Stimulated activated CD4-positive, alpha-beta T cell treated with anti-CD3 and anti-CD28 coated beads, Interleukin-4, amount 100 ng/mL, for 48 hours (primary cell): ENCODE measurements at places on chromosomes 5 and 9.

- no peak for DNase-seq
Observed at GRCh38 chr5:149860801-149861322, 83.7 kb downstream of the PDE6A start.

GRCh38 chr9:26243726-26244125 lies 565.5 kb upstream of the TUSC1 start:
- no peak for DNase-seq

GRCh38 chr5:16642867-16643266 lies 26.1 kb upstream of the RETREG1 start:
- DNase-seq = no peak

- DNase-seq = no peak
Observed at GRCh38 chr5:168249923-168250322, 41.5 kb upstream of the WWC1 start.

DNA sequence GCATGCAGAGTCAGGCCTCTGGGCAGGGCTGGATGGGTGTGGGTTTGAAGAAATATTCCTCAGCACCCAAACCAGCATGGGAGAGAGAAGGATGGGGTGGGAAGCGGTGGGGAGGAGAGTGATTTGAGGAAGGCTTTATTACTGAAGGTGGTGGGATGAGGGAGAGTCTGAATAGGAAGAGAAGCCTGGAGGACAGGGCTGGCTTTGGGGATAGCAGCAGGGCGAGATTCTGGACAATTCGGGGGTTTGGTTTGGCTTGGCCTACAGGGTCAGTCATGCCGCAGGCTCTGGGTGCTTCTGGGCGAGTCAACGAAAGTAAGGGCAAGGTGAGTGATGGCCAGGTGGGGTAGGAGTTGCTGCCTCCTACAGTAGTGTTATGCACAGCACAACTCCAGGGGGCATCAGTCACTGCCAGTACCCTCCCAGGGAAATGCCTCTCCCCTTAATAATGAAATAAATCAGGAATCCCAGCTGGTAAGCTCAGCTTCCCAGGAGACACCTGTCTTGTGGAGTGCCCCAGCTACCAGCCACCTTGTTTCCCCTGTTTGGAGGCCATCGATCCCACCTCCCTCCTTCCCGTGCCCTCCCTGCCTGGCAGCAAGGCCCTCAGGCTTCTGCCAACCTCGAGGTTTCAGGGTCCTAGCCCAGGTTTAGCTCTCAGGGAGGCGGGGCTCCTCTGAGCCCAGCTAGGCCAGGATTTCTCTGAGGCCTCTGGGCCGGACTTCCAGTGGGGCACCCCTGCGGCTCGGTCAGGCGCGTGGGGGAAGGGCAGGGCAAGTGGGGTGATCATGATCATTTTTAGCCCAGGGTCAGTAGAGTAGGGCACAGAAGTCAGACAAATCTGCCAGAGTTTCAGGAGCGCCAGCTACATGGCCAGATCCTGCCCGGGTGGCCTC lies 741 bp upstream of the NKX2-5 start:
- no peak for DNase-seq

GRCh38 chr9:18746631-18747030 lies 272.7 kb downstream of the ADAMTSL1 start:
- no peak for DNase-seq

DNA sequence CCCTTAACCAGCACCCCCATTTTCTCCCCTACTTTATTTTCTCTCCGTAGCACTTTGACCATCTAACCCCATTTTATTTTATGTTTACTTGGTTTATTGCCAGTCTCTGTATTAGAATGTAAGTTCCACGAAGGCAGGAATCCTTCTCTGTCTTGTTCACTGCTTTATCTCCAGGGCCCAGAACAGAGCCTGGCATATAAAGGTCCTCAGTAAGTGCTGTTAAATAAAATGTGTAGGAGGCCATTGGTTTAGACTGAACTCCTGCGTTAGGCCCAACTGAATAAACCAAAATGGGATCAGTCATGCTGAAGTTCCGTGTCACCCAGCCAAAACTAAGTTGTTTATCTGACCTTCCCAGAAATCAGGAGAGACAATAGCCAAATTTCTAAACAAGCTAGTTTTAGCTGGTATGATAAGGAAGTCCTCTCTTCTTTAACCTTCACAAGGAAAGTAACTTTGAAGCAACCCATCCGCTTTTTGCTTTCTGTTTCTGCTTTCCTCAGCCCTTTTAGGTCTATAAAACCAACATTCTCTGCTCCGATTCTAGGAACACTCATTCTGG lies 29.0 kb upstream of the CCNJL start:
- DNase-seq = no peak

GRCh38 chr9:130024597-130024994 lies 18.4 kb downstream of the FNBP1 start:
- no peak for DNase-seq

- DNase-seq = no peak
Observed at GRCh38 chr5:157219491-157220271, 39.0 kb downstream of the ITK start.

DNA sequence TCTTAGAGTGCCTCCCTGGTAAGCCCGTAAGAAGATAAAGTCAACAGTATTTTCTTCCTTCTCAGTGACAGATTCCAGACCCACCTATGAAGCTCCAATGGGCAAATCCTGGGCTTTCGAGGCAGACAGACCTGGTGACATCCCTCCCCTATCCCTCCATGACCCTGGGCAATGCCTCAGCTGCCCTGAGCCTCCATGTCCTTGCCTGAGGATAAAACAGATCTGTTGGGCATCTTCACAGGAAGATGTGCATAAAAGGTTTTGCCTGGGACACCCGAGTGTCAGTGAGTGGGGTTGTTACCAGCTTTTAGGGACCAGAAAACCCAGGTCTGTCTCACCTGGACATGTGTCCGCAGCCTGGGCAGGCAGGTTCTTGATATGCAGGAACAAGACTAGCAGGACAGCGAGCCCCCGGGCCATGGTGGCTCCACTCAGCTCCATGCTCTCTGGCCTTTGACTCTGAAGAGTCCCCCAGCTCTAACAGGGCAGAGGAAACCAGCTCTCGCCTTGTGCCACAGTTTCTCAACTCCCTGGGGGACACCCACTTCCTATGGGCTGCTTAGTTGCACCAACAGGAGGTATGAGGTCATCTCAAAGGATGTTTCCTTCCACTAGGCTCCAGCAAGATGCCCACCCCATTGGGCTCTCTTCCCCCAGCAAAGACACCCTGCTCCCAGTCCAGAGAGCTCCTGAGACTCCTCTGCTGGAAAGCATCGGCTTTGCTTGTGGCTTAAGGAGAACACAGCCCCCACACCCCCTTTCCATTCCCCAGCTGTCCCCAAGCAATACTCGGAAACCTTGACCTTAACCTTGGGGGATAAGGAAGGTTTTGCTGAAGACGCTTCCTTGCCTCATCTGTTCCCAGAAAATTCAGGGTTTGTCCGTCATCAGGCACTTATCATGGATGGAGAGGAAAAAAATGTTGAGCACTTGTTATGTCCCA lies at the start of gene FCN1:
Gene FCN1 (minus strand): TSS at position 482 of the 943 bp plus-strand sequence. CDS start 41 bp downstream, at position 441.
- no peak for DNase-seq

DNA sequence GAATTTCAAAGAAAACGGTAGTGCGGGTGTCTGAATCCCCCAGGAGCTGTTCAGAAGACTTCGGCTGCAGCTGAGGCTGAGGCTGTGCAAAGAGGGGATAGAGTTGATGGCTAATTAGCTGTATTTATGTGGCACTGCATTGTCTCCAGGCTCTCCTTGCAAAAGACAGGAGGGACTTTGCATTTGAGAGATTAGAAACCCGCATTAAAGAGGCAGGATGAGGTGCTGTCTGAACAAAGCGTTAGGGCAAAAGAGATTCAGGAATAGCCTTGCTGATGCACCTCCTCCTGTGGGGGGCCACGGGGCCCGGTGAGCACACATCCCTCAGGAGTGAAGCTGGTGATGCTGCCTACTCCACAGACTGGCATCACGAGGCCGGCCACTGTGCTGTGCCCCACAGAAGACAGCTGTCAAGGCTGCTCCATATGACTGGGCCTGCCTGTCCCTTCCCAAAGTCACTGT lies 343.6 kb upstream of the DAP start:
- DNase-seq = no peak

GRCh38 chr9:3760031-3760430 lies 234.2 kb upstream of the RFX3 start:
- DNase-seq = no peak

- no peak for DNase-seq
Observed at GRCh38 chr5:10253390-10253789, 3.3 kb downstream of the CCT5 start.

DNA sequence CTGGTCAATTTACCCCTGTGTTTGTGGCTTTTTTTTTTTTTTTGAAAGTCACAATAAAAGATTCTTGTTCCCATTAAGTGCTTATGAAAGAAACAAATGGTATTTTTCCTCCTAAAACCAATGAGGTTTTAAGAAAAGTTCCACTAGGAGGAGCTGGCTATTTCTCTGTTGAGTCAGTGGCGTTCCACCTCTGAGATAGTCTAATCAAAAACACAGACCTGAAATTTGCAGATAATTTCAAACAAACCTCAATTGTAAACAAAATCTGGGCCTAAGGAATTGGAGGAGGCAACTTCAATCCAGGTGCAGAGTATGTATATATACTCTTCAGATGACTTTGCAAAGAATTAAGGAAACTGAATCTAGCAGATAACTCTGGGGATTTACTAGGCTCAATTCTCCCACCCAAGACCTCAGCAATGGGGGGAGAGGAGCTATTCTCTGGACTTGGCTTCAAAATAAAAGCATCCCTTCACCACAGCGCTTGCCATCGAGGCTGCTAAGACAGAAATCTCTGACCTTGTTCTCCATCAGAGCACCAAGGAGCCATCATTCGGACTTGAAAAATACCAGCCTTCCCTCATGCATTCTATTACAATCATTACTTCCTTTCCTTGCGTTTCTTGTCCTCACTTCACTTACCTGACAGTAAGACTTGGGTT lies 52.4 kb downstream of the FANCC start:
- DNase-seq = no peak
